ENCODE measurements at places on chromosomes 12 and 14.

DNA sequence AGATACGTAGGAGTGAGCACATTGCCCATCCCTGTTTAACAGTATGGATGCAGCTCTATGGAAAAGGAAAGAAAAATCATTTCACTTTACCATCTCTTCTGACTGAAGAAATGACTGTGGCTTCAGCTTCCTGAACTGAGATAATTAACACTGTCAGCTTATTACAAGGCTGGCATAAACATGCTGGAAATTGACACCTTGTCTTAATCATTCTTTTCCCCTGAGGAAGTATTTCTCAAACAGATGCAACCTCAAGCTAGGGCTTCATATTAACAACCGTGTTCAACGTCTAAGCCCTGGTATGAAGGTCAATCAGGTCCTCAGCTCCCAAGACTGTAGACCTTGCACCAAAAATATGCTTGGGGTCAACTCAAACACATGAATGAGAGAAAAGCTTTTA is 25.0 kb downstream of the RERG start:
- DNase-seq: no peak

GRCh38 chr12:46390304-46390703 is 17.7 kb upstream of the SLC38A2 start:
- DNase-seq: no peak

DNA sequence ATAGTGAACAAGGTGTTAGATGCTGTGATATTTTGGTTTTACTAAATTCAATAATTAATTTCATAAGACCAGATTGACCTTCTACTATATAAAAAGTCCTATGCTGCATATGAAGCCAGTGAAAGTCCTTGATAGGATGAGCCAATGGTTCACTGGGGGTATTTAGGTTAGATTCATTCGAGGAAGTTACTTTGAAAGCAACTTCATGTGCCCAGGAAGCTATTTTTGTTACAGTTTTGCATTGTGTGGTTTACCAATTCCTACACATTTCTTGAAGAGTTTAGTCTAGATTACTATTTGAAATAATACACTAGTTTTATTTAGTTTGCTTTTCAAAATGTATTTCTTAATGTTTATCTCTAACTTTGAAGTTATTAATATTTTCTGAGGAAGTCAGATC is 58.5 kb upstream of the RMST start:
- no peak for DNase-seq

- no peak for DNase-seq
Measured at GRCh38 chr12:68245180-68246021, 8.0 kb downstream of the IL22 start.

DNA sequence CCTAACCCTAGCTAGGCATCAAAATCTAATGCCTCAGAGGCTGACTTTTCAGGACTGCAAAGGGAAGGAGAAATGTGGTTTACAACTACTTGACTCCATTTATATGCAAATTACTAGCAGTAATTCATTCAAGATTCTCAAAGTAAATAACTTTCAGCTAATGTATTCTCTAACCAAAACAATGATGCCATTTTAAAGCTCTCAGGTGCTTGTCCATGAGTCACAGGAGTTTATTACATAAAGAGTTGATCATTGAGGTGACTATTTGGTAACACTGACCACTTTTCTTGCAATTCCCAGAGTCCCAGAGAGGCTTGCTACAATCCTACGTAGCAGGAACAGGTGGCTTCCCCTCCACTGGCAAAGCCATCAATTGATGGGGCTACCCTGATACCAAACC is 109.0 kb upstream of the SLC35F4 start:
- DNase-seq: no peak

- DNase-seq: peak; percentile 85
Measured at GRCh38 chr12:124863416-124864325, at the start of gene SCARB1. TSS of gene SCARB1 (minus strand) at chr12:124863864. CDS start at chr12:124863720, 144 bp downstream.

DNA sequence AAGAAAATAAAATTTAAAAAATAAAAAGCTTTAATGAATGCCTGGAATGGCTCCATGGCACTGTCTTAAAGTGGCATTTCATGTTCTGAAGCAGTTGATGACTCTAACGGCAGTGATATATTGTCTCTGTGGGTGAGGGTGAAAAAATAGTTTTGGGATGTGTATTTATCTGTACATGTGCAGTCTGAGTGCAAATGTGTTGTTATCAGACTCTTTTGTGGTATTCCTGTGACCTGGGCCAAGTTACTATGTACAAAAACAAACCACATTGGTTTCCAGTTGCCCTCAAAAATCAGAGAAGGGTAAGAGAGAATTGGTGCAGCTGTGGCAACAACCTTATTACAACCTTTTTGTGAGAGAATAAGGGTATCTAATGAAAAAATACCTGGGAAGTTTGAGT is 81.7 kb upstream of the CCDC91 start:
- DNase-seq: no peak

DNA sequence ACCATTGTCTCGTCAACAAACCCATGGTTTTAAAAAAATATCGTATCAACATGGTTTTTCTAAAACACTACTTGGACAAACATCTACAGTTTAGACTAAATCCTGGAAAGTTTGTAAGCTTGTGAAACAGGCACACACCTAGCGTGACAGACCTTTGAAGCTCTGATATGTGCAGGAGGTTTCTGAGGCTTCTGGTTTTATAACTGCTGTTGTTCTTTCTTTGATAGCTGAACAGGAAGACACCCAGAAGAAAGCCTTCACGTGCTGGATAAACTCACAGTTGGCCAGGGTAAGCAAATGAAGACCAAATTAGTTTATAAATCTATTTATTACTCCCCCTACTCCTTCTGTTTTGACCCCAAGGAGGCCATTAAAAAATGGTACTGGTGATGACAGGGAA is 87.6 kb downstream of the SYNE2 start:
- DNase-seq: no peak

DNA sequence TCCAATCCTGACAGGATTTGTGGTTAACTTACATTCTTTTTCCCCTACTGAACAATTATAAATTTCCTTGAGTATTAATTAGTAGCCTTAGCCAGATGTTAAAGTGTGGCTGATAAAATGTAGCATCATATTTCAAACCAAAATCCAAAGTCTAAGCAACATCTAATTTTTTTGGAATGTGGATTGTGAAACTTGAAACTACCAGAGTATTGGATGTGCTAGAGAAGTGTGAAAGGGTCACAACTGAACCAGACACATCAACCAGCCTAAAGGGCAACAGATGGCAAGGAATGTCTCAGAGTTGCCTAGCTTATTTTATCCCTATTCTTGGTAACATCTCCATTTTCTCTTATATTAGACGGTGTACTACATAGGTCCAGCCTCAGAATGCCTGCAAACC is 153.1 kb upstream of the DCN start:
- no peak for DNase-seq

- DNase-seq: no peak
Measured at GRCh38 chr14:104051092-104051813, 34.2 kb upstream of the ASPG start.

DNA sequence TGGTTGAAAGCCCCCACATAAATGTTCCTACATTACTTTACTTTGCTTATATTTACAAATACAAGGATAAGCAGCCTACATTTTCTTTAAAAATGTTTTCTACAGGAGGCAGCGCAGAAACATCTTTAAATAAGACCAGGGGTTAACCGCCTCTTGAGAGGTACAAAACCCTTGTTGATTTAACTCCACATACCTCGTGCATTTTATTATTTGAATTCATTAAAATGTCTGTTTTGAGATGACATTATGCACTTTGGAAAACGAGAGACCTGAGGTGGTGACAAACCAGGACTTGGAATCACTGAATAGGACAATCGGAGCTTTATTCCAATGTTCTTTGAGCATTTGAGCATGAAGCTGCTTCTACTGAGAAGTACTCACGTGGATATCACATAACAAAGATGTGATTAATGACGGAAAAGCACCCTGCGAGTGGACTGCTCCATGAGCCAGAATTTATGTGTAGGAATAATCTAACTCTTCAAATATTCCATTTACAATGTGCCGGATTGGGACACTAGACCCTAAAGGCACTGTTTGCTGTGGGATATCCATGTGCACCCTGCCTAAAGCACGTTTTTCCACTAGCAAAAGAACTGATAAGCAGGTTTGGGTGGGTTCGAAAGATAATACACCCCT is 746 bp upstream of the DUSP16 start:
- DNase-seq: no peak

DNA sequence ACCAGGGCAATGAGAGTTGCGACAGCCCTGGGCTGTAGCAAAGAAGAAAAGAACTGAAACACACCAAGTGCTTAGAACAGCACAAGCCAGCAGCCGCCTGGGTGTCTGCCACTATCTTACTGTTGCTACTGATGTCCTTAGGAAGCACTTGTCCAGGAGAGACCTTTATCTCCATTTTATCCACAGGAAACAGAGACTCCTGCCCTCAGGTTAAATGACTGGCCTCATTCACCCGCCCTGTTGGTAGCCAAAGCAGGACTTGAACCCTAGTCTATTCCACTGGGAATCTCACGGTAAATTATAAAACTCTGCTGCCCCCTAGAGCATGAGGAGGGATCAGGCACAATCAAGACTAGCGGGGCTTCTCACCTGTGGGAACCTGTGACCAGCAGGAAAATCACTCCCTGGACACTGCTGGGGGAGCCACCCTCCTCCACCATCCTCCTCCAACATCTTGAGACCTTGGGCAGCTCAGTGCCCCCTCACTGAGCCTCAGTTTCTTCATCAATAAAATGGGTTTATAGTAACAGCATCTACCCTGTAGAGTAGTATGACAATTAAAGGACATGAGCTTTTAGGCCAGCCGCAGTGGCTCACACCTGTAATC is 20.5 kb upstream of the TESC start:
- DNase-seq: peak; percentile 84

DNA sequence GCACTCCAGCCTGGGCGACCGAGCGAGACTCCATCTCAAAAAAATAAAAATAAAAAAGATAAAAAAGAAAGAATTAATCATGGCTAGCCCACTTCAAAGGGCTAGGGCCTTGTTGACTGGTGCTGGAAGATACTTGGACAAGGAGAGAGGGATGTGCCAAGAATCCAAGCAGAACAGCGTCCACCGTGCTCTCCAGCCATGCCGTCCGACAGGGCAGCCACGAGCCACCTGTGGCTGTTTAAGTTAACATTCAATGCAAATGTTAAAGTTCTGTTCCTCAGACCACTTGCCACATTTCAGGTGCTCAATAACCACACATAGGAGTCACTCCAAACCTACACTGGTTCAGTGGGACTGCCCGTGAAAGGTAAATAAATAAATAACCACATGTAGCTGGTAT is 21.4 kb downstream of the SLC6A13 start:
- no peak for DNase-seq

DNA sequence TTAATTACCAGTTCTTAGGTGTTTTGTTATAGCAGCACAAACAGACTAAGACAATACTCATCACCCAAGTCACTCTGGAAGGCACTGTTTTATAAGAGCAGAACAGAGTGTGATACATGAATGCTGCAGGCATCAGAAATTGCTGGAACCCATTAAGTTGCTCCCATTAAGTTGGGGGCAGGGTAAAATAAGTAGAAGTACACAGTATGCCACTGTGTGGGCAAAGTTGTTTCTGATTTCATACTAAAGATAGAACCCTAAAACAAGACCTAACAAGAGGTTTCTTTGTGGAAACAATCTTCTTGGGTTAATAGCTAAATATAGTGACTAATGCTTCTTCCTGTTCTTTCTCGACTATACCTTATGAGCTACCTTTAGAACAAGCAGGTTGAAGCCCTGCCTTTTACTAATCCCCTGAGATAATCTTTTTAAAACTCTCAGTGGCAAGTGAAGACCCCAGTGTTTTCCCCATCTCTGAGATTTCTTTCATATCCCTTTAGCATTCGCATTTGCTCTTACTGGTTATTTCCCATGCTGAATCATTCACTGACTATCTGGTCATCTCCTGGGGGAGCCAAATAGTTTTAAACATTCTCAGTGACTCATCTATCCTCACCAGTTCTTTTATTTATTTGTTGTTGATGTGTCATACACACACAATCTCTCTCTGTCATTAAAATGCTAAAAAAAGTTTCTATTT is 52.3 kb downstream of the SOCS2 start:
- no peak for DNase-seq

DNA sequence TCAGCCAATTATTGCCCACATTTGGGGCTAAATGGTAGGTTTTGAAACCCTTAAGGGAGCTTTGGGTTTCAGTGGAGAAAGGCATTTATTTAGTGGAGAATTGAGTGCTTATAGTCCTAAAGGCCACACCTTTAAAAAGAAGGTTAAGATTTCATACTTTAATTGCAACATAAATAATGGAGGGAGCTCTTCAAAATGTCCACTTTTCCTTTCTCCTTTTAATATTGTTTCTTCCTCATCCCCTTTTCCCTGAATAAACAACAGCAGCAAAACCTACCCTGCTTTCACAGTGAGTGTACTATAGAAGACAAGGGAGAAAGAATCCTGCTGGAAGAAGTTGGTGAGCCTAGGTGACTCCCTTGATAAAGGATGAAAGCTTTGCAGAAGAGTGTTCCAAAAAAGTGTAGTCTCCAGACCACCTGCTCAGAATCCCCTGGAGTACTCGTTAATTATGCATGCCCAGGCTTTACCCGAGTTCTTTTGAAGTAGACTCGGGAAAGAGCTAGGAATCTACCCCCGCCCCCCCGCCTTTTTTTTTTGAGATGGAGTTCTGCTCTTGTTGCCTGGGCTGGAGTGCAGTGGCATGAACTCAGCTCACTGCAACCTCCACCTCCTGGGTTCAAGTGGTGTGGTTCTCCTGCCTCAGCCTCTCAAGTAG is 11.5 kb upstream of the EID3 start:
- no peak for DNase-seq

- DNase-seq: peak; percentile 59
Measured at GRCh38 chr14:65949711-65950516, 536.3 kb upstream of the CCDC196 start.

DNA sequence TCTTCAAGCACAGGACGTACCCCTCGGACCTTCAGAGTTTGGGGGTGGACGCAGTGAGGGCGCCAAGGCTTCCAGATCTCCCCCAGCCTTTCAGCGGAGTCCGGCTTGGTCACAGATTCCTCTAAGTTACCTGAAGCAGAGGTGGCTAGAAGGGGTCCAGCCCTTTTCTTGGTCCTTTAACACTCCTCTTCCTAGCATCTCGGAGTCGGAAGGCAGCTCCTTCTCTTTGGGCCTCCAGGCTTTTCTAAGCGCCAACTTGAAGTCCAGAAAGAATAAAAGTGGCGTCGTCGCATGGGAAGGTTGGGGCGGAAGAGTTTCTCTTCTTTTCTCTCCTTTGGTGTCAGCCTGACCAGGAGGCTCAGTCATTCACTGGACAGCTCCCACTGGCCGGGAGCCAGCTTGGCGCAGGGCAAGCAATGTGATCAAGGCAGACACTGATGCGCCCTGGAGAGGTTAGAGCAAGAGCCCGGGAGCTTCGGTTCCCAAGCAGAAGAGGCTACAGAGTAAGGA is 9.6 kb downstream of the OR6S1 start:
- DNase-seq: no peak

Measured in hematopoietic multipotent progenitor cell treated with erythropoietin and hydrocortisone succinate and interleukin-3 and kit ligand, for 17 days (in vitro differentiated cells).